ENCODE measurements at places on chromosomes 7 and 10. TPM values are rescaled to one million over a fixed set of nuclear protein-coding genes. Genes with fewer than 3 reads are reported as not detected.

UPK3B gene
- 7.6 TPM for total RNA-seq

DNA sequence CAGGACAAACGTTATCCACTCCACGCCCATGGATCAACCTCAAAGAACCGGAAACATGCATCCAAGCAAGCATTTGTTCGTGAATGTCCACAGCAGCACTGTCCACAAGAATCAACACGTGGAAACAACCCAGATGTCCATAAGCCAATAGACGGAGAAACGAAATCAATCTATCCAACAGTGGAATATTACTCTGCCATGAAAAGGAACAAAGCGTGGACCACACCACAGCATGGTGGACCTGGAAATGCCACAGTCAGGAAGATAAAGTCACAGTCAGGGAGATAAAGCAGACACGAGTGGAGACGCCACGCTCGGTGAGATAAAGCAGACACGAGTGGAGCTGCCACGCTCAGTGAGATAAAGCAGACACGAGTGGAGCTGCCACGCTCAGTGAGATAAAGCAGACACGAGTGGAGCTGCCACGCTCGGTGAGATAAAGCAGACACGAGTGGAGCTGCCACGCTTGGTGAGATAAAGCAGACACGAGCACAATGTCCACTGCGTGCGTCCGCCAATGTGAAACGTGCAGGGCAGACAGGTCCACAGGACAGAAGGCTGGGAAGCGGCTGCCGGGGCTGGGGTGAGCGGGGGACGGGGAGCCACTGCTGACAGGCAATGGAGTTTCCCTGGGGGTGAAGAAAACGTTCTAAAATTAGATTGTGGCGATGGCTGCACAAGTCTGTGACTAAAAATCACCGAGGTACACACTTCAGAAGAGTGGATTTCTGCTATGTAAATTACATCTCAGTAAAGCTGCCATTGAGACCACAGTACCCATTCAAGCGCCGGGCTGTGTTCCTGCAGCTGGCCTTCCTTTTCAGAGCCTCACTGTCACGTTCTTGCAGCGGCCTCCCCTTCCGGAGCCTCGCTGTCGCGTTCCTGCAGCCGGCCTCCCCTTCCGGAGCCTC lies 10.6 kb downstream of the GPER1 start:
- no peak for DNase-seq

DNA sequence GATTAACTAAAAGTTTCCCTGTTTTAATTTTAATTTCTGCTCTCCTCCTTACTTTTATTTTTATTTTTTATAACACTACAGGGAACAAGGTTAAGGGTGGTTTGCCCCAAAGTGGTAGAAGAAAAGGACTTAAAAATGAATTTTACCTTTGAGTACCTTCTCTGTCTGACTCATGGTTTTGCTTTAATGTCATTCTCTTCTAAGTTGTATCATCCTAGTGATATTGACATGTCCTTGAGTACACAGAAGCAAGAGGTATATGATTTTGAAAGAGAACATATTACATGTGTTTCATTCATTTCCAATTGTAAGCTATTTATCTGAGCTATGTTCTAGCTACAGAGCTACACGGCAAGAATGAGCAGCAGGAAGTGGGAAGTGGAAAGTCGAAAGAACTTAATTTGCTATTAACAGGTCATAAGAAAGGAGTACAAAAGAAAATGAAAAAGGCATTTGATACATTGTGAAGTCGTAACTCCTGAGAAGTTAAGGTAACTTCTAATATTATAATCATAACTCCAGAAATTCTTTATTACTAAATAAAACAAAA lies 112.5 kb downstream of the SEMA3A start:
- no peak for DNase-seq

- no peak for DNase-seq
Measured at GRCh38 chr7:28272461-28272877, 91.9 kb upstream of the JAZF1 start.

DNA sequence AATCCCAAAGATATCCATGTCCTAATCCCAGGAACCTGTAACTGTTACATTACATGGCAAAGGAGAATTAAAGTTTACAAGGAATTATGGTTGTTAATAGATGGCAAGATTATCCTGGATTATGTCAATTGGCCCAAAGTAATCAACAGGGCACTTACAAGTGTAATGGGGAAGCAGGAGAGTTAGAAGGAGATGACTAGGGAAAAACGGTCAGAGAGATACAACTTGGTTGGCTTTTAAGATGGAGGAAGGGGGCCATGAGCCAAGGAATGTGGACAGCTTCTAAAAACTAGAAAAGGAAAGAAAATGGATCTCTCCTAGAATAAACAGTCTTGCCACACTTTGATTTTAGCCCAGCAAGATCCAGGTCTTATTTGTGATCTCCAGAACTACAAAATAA lies 3.3 kb downstream of the JMJD1C start:
- DNase-seq: no peak

GRCh38 chr10:132951926-132952325 lies 9.6 kb upstream of the CFAP46 start:
- DNase-seq: no peak
